ENCODE measurements at places on chromosomes 2 and 18. TPM values are rescaled to one million over a fixed set of nuclear protein-coding genes. Genes with fewer than 3 reads are reported as not detected.
A peak's percentile ranks its signal among the peaks of the same experiment; 100 is the strongest.

- DNase-seq = no peak
These were observed 2.1 kb downstream of the TFCP2L1 start for GRCh38 chr2:121282800-121283385.

DNA sequence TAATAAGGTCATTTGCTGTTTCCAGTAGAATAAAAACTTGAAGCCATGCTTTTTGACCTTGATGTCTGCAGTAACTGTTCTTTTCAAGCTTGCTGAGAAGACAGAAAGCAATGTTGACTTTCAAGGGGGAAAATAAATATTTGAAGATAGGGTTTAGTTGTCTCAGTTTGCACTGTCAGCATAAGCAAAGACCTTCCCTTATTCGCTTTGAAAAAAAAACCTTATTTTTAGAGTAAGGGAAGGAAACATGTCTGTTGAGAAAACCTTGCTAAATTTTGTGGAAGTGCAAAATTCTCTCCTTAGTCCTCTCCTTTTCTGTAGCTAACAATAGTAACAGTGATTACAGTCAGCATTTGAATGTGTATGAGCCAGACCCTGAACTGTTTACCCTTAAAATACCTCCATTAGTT lies 43.1 kb downstream of the MAP4K4 start:
- no peak for DNase-seq

The DAPL1 gene
- not detected for total RNA-seq

DNA sequence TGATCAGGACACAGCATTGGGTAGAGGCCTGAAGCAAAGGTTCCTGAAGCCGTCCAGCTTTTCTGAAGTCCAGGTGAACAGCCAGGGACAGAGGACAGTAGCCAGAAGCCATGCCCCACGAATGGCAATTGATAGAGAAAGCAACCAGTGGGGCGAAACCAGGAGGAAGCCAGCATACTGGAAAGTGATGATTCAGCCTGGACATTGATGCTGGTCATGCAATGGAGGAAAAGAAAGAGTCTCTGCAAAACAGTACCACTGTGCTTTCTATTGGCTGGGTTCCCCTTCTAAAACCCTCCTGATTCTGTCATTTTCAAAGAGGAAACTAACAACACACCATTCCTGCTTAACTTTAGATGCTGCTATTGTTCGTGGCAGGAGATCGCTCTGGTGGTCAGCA lies 221.4 kb upstream of the EPAS1 start:
- DNase-seq = peak; percentile 34

- DNase-seq = peak; percentile 79
These were observed 17.4 kb upstream of the HAAO start for GRCh38 chr2:42809819-42810120.

Measured in fibroblast of lung (primary cell).